ENCODE measurements at places on chromosomes 4 and X.

GRCh38 chr4:163948920-163949455 is 454.5 kb downstream of the TMA16 start:
- DNase-seq, result no peak

DNA sequence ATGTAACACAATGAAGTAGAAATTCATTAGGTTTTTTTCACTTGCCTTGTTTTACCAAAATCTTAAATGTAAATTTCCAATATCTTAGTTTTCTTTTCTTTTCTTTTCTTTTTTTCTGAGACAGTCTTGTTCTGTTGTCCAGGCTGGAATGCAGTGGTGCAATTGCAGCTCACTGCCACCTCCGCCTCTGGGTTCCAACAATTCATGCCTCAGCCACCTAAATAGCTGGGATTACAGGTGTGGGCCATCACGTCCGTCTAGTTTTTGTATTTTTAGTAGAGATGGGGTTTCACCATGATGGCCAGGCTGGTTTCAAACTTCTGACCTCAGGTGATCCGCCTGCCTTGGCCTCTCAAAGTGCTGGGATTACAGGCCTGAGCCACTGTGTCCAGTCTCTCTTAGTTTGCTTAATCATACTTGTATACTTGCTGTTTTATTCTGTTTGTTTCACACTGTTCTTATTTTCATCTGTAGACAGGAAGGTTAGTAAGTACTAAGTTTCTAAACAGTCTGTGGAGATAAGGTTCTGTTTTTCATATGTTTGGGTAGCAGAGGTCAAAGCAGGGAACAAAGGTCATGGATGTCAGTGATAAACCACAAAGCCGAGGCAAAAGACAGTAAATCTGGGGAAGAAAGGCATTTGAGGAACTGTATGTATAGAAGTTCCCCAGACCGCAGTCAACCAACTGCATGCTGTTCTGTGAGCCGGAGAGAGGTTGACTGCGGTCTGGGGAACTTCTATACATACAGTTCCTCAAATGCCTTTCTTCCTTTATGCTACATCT is 129.1 kb downstream of the CBR4 start:
- no peak for DNase-seq

DNA sequence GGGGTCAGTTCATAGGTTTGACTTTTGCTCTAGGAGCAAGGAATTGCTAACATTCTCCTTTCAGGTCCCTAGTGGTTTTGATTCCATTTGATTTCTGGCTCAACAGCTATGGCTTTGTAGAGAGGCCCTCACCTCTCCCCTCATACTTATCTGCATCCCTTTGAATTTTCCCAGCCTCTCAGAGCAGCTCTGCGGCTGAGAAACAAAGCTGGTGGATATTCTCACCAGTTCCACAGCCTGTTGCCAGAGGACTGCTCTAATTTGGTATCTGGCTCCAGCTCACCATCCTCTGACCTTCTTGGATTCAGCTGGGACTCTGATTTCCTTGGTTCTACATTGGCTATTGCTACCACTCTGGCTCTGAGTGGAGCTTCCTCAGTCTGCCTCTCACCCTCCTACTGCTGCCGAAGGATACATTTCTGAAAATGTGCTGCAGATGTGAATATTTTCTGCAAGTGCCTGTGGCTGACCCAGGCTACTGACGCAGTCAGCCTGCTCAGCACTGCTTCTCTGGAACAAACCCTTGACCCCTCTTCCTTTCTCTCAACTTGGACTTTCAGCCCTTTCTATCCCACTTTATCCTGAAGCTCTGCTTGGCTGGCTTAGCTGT is 110.9 kb upstream of the ENPEP start:
- no peak for DNase-seq

DNA sequence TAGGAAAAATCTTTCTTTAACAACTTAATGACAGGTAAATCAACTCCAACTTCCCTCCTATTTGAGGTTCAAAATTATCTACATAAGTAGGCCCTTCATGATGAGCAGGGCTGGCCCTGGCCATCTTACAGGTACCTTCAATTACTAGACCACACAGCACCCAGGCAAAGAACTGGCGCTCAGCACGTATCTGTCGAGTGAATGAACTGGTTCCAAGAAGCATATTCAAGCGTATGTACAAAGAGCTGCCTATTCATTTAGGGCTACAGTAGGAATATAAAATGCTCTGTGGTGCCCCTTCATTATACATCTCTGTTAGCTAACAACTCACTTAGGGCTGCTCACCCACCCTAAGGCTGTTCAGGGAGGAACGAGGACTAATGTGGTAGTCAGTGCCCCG is 48.0 kb downstream of the TSPAN5 start:
- DNase-seq, result no peak

- DNase-seq, result no peak
Observed at GRCh38 chr4:53854991-53855568, 209.3 kb downstream of the CHIC2 start.

- peak; percentile 32 for DNase-seq
Observed at GRCh38 chr4:1644891-1645657, 39.0 kb downstream of the FAM53A start.

- peak; percentile 72 for DNase-seq
Observed at GRCh38 chr4:38069271-38069760, 109.1 kb downstream of the PTTG2 start.

DNA sequence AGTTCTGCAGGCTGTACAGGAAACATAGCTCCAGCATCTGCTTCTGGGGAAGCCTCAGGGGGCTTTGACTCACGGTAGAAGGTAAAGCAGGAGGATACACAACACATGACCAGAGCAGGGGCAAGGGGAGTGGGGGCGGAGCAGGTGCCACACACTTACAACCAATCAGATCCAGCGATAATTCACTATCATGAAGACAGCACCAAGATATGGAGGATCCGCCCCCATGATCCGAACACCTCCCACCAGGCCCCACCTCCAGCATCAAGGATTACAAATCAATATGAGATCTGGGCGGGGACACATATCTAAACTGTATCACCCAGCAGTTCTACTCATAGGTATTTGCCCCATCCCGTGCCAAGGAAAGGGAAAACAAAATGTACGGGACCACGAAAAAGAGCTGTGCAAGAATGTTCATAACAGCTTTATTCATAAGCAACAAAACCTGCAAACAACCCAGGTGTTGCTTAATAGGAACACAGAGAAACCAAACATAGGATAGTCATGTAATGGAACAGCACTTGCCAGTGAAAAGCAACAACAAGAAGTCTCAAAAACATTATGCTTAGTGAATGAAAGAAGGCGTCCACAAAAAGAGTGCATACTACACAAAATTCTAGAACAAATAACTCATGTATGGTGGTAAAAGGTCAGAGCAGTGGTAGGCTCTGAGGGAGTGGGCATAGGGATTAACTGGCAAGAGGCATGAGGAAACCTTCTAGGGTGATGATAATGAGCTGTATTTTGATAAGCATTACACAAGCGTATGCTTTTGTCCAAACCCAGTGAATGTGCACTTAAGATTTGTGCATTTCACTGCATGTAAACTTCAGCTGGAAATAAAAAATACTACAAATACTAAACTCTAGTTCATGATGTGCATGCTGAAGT is 130.9 kb upstream of the FAM9B start:
- DNase-seq, result no peak

DNA sequence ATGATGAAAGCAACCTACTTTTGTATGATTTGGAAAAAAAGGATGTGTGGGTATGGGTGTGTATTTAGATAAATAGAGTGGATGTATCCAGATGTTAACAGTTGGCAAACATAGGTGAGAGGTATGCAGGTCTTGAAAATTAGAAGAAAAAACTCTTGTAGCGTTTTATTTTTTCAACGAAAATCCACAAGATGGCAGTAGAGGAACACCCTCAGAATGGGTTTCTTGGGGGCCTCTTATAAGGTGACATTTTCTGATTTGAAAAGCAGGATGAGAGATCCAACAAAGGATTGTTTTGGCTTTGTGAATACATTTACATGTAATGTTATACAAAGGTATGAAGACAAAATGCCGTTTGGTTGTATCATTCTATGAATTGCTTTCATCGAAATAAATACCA is 68.3 kb downstream of the FMR1NB start:
- DNase-seq, result no peak

GRCh38 chr4:139295942-139296299 is 5.4 kb upstream of the NAA15 start:
- no peak for DNase-seq

GRCh38 chr4:2832981-2833670 is 10.5 kb upstream of the ADD1 start:
- peak; percentile 5 for DNase-seq

DNA sequence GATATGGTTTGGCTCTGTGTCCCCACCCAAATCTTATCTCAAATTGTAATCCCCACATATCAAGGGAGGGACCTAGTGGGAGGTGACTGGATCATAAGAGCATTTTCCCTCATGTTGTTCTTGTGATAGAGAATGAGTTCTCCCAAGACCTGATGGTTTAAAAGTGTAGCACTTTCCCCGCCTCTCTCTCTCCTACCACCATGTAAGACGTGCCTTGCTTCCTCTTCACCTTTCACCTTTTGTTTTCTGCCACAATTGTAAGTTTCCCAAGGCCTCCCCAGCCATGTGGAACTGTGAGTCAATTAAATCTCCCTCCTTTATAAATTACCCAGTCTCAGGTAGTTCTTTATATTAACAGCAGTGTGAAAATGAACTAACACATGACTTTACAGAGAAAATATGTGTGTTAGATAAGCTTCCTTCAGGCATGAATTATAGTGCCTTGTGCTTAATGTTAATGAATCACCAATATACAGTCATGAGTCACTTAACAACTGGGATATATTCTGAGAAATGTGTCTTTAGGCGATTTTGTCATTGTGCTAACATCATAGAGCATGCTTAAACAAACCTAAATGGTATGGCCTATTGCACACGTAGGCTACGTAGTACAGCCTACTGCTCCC is 37.9 kb downstream of the PDGFC start:
- DNase-seq, result no peak

GRCh38 chr4:141654098-141654497 is 17.7 kb downstream of the IL15 start:
- DNase-seq, result peak; percentile 28

GRCh38 chr4:181870326-181870725 is 372.9 kb upstream of the TENM3 start:
- no peak for DNase-seq

GRCh38 chr4:129014566-129015509 is 78.5 kb downstream of the SCLT1 start:
- no peak for DNase-seq

- no peak for DNase-seq
Observed at GRCh38 chrX:83771664-83772063, 89.3 kb upstream of the CYLC1 start.

DNA sequence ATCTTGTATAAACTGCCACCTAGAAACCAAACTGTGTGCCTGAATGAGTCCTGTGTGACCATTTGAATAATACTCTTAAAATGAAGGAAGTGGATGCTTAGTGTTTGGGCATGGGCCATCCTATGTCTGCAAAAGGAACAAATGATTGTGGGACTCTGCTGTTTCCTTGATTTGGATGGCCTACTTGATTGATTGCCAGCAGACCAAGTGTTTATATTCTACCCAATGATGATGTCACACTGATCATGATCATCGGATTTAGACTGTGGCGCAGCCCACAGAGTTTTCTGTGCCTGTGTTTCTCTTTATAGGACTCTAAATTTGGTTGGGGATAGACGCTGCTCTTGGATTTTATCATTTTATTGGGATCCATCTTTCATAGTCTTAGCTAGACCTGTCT is 4.4 kb downstream of the SEPTIN11 start:
- no peak for DNase-seq

GRCh38 chr4:183517781-183518180 is 12.9 kb downstream of the ING2 start:
- DNase-seq, result no peak

GRCh38 chr4:118308306-118309030 is 44.3 kb downstream of the PRSS12 start:
- peak; percentile 26 for DNase-seq
